ENCODE measurements at places on chromosomes 1 and 21.

DNA sequence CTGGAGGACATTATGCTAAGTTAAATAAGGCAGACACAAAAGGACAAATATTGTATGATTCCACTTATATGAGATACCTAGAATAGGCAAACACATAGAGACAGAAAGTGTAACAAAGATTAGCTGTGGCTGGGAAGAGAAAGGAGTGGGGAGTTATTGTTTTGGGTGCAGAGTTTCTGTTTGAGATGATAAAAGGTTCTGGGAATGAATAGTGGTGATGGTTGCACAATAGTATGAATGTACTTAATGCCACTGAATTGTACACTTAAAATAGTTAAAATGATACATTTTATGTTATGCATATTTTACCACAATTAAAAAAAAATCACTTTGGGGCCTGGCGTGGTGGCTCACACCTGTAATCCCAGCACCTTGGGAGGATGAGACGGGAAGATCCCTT lies 21.2 kb upstream of the ERO1B start:
- DNase-seq, result no peak

GRCh38 chr1:32219022-32219421 lies 3.1 kb downstream of the TMEM234 start:
- DNase-seq, result no peak

DNA sequence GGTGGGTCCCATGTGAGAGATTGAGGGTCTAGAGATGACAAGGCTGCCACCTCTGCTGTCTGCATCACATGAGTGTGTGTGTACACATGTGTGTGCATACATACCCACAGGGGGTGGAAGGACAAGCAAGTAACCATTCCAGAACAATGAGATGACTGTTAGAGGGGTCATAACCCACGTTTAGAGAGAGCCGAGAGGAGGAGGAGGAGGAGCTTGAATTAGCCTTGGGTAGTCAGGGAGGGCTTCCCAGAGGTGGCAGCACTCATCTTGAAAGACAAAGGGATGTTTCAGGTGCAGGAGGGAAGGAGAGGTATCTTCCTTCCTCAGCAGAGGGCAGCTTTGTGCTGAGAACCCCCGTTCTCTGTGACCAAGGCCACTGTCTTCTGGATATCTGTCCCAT lies 21.3 kb downstream of the TNFRSF1B start:
- no peak for DNase-seq

GRCh38 chr1:117883616-117884015 lies 45.8 kb downstream of the GDAP2 start:
- no peak for DNase-seq

- no peak for DNase-seq
Observed at GRCh38 chr1:27869719-27870085, 2.6 kb upstream of the THEMIS2 start.

DNA sequence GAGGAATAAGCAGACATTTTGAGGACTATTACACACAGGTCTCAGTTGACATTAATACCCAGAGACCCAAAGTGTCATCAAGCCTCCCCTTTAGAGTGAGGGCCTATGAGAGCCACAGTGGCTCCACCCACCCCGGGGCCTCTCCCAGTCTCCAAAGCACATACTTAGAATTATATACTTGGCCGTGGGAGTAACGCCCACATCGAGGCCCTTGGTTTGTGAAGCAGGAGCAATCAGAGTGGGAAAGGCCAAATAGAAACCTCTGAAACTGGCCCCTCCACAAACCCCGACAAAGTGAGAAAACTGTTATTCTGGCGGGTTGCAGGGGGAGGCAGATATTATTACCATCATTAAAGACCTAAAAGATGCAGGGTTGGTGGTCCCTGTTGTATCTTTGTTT lies 7.0 kb upstream of the DESI2 start:
- no peak for DNase-seq

GRCh38 chr1:56627636-56628039 lies 17.5 kb upstream of the PRKAA2 start:
- DNase-seq, result no peak

DNA sequence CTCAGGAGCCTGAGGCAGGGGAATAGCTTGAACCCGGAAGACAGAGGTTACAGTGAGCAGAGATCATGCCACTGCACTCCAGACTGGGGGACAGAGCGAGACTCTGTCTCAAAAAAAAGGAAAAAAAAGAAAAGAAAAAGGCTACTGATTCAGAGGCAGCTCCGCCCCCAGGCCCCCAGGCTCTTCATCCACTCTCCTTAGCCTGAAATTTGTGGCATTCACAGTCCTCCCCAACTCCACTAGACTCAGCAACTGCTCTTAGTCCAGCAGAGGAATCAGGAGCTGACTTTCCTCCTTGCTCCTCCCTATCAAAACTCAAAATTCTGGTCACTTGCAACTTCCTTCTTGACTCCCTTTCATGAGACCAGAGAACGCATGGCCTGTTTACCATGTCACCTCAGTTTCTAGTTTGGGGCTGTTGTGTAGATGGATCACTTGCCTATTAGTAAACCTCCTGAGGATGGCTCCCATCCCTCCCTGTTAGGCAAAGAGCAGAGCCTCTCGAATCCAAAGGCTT lies 27.1 kb downstream of the PCAT6 start:
- DNase-seq, result no peak

DNA sequence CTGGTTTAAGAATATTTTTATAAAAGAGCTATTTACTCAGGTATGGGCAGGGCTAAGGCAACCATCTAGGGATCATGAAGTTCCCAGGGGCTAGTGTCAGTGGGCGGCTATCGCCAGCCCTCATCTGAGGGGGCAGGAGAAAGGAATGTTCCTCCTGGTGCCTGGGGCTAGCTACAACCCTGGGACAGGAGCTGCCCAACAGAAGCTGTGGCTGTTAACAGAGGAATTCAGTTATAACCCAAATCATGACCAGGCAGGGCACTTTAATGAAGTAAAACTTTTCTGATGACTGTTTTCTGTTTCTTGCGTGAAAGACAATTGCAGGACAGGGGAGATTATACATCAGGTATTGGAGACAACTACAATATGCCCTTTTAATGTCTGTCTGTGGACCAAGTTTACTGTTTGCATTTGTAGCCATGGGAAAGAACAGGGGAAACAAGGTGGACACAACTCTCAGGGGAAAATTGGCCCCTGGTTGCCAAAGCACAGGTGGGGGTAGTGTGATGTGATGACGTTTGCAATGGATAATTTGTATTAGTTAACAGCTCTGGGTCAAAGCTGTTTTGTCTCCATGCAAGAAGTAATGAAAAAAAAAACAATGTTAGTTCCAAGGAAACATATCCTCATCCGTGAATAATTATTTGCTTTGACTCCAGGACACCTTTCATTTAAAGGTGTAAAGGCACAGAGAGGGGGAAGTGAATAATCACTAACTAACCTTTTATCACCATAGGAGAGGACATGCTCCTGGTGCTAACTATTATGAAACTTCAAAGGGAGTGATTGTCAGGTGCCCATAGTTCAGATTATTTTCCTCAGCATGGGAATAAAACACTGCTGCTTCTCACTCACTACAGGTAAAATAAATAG lies 105.2 kb downstream of the TSEN15 start:
- no peak for DNase-seq

DNA sequence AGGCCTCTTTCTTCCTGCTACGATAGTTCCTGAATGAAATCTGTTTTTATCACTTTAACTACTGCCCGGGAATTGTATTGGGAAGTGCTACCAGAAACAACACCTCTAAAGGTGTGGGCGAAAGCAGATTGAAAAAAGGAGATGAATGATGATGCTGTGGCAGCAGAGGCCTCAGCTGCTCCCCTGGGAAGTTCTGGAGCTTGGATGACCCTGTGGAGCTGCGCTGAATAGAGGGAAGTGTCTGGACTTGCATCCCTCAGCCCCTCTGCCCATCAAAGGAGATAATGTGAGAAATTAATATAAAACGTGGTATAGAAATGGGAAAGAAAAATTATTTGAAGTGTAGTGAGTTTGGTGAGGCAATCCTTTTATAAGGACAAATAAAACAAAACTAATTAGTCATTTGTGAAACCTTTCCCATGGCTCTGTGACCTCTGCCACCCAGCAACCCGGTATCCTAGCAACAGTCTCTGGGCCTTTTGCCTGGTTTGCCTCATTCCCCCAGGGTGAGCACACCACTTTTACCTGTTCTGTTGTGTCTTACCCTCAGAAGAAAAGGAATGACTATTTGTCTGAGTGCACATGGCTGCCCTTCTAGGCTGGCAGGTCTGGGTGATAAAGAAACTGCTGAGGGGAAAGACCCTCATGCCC lies 21.3 kb downstream of the OVAAL start:
- DNase-seq, result no peak

GRCh38 chr1:46719689-46720088 lies 775 bp upstream of the EFCAB14 start:
- no peak for DNase-seq

DNA sequence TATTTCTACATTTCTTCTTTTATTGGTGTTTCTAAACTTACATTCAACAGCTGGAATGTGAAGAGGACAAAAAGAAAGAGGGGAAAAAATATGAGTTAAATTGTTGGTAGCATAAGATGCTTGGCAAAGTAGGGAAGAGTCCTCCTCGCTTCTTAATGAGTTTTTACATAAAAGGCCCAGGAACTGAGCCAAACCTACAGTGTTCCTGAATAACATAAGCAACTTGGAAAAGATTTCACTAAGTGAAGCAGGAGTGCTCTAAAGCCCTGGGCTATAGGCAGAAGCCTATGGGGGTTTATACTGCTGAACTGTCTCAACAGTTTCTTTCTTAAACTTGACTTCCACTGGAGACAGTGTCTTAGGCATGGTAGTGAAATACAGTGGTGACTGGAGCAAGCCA lies 115.0 kb upstream of the USP25 start:
- no peak for DNase-seq

DNA sequence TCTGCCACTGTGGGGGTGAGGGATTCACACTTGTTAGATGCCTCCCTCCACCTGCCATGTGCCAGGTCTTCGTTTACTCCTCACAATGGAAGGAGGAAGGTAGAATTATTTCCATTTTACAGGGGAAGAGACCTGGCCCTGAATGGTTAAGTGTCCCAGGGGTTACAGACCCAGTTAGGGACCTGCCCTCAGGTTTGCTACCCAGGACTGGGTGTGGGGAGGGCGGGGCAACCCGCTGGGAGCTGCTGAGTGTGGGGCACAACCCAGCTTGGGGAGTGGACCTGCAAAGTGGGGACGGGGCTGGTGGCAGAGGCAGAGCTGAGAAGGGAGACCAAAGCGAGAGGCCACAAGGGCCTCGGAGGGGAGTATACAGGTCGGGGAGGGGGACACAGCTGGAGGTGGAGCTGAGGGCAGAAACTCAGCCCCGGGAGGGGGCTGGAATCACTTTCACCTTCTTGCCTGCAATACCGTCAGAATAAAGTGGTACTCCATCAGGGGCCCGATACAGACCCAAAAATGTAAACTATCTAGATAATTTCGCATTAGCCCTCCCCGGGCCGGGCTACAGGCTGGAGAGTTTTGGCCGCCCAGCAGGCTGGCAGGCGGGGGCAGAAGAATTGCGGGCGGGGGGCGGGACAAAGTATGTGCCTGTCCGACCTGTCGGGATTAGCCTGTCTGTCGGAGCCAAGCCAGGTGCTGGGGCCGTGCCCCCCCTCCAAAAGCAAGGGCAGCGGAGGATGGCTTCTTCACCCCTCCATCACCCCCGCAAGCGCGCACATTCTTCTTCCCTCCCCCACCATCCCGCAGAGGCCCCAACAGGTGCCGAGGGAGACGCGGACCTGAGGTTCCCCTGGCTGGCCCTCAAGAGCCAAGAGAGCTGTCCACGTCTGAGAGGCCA lies 1.4 kb downstream of the RSPO1 start:
- DNase-seq, result no peak

GRCh38 chr1:102886638-102887037 lies 221.7 kb downstream of the COL11A1 start:
- no peak for DNase-seq

DNA sequence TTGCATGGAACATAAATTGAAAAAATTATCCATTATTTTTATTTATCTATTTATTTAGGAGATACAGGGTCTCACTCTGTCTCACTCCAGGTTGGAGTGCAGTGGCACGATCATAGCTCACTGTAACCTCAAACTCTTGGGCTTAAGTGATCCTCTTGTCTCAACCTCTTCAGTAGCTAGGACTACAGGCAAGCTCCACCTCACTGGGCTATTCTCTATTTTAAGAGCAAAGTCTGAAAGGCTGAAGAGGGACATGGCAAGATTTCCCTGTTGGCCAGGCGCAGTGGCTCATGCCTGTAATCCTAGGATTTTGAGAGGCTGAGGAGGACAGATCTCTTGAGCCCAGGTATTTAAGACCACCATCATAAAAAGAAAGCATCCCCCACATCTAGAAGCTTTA lies 14.0 kb upstream of the RC3H1 start:
- no peak for DNase-seq

GRCh38 chr1:231590453-231591198 lies 36.0 kb upstream of the DISC1 start:
- DNase-seq, result peak; percentile 59

GRCh38 chr21:31286621-31287020 lies 57.4 kb downstream of the TIAM1 start:
- no peak for DNase-seq

- DNase-seq, result no peak
Observed at GRCh38 chr1:151135433-151136385, 10.7 kb downstream of the SEMA6C start.

- no peak for DNase-seq
Observed at GRCh38 chr21:25292396-25292795, 314.9 kb downstream of the MRPL39 start.

DNA sequence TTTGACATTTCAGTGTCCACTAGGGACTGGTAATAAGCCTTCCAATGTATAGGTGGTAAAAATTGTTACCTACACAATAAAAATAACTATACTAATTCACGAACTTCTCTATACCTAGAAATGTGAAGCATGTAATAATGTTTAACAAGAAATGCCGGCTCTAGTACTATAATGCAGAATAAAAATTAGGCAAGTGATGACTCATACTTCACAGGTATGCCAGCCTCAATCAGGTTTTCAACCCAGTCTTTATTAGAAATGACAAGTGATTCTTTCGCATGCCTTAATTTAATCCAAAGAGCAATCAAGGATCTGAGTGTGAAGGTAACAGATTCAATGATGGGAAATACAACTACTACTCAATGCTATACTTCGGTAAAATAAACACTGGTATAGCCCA lies 134.9 kb downstream of the RERE start:
- DNase-seq, result no peak

DNA sequence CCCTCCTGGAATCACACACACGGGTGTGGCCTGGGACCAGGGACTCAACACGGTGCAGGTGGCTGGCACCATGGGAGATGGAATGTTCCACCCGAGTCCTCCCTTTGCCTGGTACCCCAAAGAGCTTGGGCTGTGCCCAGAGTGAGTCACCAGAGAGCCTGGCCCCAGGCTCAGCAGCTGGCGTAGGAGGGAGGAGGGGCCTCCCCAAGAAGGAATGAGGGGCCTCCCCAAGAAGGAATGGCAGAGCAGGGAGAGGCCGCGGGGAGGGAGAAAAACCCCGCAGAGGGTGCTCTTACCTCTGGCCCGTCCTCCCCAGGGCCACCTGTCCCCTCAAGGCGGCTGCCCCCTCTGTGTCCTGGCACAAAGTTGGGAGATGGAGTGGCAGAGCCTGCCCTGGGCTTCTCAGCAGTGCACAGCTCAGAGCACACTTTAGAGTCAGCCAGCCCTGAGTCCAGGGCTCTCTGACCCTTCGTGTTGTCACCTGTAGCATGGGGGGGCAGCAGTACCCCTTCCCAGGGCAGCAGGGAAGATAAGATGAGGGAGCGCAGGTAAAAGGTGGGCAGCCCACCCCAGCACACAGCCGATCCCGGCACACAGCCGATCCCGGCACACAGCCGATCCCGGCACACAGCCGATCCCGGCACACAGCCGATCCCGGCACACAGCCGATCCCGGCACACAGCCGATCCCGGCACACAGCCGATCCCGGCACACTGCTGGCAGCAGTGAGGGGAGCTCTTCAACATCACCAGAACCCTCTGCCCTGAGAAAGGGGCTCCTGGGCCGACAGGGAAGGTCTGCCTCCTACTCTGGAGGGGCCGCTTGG lies 20.2 kb upstream of the KCNAB2 start:
- peak; percentile 60 for DNase-seq

Data from head of caudate nucleus (tissue), 42 donors.